ENCODE measurements at places on chromosomes 1 and 21.

GRCh38 chr1:178021950-178022349 lies 52.1 kb upstream of the SEC16B start:
- DNase-seq: no peak

DNA sequence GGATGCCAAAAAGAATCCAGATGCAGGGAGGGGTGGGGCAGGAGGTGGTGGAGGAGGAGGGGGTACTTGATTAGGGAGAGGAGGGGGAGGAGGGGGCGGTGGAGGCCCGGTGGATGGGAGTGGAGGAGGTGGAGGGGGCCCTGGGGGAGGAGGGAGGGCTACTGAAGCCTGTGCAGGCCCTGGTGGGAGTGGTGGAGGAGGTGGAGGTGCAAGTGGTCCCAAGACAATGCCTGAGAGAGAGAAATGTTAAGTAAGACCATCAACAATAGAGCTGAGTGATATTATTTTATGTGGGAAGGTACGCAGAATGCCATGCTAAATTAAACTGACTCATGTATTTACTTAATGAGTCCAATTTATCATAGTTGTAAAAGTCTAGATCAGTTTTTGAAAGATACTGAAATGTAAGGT lies 86.8 kb upstream of the LBR start:
- no peak for DNase-seq

GRCh38 chr1:192584866-192585265 lies 9.3 kb downstream of the RGS1 start:
- no peak for DNase-seq

DNA sequence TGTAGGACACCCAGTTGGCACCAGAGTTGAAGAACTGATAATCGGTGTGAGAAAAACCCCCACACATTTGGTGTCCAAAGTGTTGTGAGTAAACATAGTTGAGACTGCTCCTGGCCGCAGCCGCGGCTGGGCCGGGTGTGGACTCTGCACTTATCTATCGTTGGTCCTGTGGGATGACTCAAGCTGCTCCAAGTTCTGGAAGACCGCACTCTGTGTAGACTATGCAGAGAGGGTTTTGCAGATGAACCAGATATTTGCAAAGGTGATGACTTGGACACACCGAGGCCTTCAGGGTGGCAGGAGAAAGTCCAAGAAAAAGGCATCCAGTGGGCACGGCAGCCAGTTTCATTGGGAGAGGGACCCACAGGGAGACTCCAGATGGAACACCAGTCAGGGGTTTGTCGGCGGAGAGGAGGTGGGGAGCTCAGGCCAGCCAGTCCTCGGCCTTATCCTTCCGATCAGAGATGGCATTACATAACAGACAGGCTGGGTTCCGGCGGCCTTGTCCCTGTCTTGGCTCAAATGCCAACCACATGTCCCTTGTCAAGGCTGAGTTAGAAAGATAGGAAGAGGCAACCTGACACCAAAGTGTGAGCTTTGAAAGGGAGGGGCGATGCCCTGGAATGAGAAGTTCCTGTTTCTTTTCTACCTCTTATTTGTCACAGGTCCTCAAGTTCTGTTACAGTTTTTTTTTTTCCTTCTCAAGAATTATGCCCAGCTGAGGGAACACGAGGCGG lies 21.1 kb downstream of the C2CD2 start:
- peak; percentile 24 for DNase-seq

GRCh38 chr1:212514056-212514614 lies 81.4 kb downstream of the NENF start:
- DNase-seq: peak; percentile 24

DNA sequence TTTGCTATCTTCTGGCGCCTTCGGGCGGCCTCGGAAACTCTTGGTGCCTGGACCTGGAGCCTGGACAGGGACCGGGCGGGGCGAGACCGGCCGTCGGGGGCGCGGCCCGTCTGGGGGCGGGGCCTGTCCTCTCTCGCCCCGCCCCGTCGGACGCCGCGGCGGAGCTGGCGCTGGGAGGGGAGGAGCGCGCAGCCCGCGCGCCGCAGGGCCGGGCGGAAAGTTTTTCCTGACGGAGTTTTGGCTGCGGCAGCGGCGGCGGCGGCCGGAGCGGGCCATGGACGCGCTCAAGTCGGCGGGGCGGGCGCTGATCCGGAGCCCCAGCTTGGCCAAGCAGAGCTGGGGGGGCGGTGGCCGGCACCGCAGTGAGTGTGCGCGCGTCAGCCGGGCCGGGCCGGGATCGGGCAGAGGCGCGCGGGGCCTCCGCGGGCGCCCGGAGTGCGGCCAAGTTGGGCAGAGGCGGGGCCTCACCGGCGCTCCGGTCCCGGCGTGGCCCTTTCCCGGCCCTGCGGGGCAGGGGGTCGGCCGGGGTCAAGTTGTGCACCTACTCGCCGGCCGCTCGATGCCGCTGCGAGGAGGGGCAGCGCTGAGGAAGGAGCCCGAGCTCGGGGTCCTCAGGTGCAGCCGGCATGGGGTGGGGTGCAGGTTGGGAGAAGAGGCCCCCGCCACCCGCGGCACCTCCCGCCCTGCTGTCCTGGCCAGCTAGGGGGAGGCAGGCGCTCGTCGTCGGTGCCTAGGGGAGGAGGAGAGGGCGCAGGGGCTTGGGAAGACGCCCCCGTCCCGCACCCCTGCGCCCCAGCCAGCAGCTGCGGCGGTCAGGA lies at the start of gene LDLRAP1:
Gene LDLRAP1, plus strand, starts transcription at position 182 of the 818 bp plus-strand sequence. Its CDS starts 93 bp downstream, at position 275.
- peak; percentile 66 for DNase-seq

GRCh38 chr1:109909561-109909960 lies 1.1 kb upstream of the CSF1 start:
- DNase-seq: no peak

- no peak for DNase-seq
Measured at GRCh38 chr1:9841460-9841859, 17.7 kb upstream of the CLSTN1 start.

GRCh38 chr1:85198864-85199263 lies 2.0 kb downstream of the SYDE2 start:
- no peak for DNase-seq

DNA sequence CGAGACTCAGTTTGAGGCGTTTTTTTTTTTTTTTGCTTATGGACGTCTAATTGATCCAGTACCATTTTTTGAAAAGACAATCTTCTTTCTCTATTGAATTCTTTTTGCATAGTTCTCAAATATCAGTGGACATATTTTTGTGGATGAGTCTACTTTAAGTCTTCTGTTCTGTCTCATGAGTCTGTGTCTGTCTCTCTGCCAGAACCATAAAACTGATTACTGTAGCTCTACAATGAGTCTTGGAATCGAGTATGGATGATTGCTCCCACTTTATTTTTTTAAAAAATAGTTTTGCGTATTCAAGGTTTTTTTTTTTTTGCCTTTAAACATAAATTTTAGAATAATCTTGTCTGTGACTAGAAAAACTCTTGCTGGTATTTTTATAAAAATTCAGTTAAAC lies 323.5 kb downstream of the ZNF326 start:
- DNase-seq: no peak

DNA sequence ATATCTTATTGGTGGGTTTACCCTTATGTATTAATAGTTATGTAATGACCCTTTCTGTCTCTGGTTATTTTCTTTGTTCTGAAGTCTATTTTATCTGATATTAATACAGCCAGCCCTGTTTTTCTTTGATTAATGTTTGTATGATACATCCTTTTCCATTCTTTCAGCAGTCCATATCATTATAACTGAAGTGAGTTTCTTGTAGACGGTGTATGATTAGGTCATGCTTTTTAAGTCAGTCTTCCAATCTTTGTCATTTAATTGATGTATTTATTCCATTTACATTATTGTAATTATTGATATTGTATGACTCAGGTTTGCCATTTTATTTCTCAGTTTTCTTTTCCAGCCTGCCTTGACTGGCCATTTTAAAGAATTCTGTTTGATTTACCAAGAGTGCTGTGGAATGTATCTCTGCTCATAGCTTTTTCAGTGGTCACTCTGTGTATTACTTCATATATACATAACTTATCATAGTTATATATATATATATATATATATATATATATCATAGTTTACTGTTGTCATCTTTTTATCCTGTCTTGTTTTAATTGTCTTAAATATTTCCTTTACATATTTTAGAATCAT lies 10.5 kb downstream of the RAB4A start:
- no peak for DNase-seq
